NCI-H345 (cell line): ENCODE measurements at places on chromosomes 5 and 9.

GRCh38 chr9:14981291-14981950 is 71.2 kb upstream of the FREM1 start:
- no peak for DNase-seq

- DNase-seq = no peak
Measured at GRCh38 chr5:41526699-41527098, 16.3 kb upstream of the PLCXD3 start.

- no peak for DNase-seq
Measured at GRCh38 chr9:118165451-118165850, 461.2 kb downstream of the TLR4 start.

DNA sequence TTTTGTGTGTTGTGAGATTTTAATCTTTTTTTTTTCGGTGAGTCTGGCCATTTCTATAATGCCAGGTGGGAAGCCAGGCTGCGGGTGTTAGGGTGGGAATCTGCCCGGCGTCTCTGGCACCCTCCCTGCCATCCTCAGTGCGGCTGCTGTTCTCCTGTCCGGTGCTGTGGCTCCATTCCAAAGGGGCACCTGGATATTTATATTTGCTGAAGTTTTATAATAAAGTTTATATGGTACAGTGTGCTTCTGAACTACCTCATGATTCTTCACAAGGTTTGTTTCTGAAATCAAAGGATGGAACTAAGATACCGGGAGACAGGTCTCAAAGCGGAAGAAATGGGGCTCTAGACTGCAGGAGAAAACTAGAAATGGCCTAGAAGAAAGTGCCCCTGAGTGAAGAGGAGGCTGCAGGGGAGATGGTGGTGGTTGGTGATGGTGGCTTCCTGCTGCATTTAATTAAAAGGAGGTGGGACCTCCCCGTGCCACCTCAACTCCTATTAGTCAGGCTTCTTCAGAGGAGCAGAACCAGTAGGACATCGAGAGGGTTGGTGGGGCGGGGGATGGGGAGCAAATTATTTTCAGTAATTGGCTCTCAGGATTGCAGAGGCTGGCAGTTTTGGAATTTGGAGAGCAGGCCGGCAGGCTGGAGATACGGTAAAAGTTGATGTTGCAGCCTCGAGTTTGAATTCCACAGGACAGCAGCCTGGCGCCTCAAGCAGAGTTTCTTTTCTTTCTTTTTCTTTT is 102.2 kb upstream of the ICE1 start:
- DNase-seq = no peak

DNA sequence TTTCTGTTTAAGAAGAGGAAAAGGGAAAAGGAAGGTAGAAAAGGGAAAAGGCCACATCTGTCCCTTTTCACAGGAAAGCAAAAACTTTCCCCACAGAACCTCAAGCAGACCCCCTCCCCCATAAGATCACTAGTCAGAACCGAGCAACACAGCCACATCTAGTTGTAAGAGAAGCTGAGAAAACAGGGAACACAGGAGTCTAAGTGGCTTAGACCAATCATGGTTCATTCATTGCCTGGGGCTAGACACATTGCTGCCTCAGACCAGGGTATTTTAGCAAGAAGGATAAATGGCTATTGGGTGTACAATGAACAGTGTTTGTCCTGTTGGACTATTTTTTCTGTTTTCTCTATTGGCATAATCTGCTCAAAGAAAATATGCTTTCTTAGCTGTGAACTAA is 98.0 kb downstream of the ARL15 start:
- no peak for DNase-seq

GRCh38 chr9:115121181-115121580 is 3.2 kb upstream of the TNC start:
- DNase-seq = no peak

DNA sequence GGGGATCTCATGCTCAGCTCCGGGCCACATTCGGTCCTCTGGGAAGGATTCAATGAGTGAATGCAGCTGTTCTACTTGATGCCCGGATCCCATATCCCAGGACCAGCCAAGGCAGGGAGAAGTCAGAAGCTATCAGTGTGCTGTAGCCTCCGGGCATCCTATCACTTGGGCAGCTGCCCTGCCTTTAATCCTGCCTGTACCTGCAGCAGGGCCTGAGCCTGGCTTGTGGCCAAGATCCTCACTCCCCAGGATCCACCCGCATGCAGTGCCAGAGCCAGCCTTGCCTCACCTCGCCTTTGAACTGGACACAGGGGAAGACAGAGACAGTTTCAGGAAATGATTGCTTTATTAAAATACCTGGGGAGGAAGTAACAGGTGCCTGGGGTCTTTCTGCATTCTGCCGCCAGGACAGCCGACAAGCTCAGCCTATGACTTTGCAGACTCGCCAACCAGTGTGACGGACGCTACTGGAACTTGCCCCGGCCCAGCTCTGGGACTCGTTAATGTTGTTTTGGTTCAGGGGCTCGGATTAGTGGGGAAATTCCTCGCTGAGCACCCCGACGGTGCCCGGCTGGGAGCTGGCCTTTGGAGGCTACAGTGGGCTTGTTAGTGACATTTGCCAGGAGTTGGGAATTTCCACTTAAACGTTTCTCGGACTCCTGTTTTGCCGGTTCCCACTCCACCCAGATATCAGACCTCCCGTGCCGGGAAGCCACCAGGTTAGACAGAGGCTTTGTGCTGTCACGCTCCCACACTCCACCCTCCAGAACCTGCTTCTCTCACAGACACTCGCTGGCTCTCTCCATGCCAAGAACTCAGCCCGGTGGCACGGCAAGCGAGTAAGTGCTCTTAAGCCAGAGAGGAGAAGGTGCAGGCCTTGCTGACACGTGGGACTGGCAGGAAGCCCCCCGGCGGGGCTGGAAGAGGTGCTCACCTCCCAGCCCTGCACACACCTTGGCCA is 721 bp downstream of the PTGES start:
- DNase-seq = peak; percentile 89
